ENCODE measurements at places on chromosomes 1 and 21.

GRCh38 chr1:32338637-32339145 is 2.7 kb upstream of the MARCKSL1 start:
- DNase-seq = no peak

GRCh38 chr1:241639623-241640148 is 483 bp downstream of the CHML start:
- no peak for DNase-seq

GRCh38 chr1:235339746-235340145 is 11.4 kb downstream of the GGPS1 start:
- DNase-seq = no peak

- no peak for DNase-seq
These were observed 271.6 kb downstream of the TRABD2B start for GRCh38 chr1:47725511-47725991.

GRCh38 chr1:202107321-202107761 is 15.4 kb upstream of the GPR37L1 start:
- DNase-seq = no peak

- DNase-seq = no peak
These were observed 64.2 kb downstream of the SLX9 start for GRCh38 chr21:45004059-45004422.

- DNase-seq = no peak
These were observed 17.2 kb upstream of the C4BPB start for GRCh38 chr1:207071426-207071825.

GRCh38 chr1:77794550-77794949 is 15.1 kb downstream of the MIGA1 start:
- no peak for DNase-seq

GRCh38 chr1:227311389-227312001 is 6.8 kb downstream of the CDC42BPA start:
- DNase-seq = no peak

GRCh38 chr1:75396260-75396659 is 214.7 kb downstream of the SLC44A5 start:
- no peak for DNase-seq

GRCh38 chr1:6148497-6149241 is 31.5 kb downstream of the CHD5 start:
- no peak for DNase-seq

DNA sequence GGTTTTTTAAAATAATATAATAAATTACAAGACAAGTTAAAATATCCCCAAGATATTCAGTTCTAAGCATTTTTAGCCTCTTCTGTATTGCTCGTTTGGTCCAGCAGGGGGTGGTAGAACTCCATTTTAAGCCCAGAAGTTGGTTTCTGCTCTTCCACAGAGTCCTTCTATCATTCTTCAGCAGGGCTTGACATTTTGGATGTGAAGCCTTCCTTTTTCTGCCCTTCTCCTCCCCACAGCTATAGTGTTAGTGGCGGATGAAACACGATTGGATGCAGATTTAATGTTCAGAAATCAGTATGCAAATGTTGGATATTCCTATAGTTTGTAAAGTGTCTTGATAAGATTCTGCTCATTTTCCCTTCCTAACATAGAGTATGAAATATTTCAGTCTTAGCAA is 1.4 kb downstream of the NCAM2 start:
- DNase-seq = no peak

- no peak for DNase-seq
These were observed 17.0 kb upstream of the SH2D2A start for GRCh38 chr1:156833603-156834002.

DNA sequence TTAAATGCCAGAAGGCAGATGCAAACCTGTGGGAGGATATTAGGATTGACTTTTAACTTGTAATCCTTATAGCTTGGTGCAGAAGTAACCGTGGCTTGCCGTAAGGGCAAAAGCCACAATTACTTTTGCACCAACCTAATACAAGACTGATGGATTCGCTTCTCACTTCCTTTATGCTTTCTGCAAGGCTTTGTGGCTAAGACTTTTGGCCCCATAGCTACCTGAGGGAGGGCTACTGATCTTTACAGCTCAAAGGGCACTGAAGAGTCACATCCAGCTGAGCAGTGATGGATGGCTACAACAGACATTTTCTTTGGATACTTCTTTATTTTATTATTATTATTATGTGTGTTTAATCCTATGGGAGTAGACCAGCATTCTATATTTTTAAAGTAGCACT is 140.4 kb downstream of the ST6GALNAC5 start:
- DNase-seq = no peak

DNA sequence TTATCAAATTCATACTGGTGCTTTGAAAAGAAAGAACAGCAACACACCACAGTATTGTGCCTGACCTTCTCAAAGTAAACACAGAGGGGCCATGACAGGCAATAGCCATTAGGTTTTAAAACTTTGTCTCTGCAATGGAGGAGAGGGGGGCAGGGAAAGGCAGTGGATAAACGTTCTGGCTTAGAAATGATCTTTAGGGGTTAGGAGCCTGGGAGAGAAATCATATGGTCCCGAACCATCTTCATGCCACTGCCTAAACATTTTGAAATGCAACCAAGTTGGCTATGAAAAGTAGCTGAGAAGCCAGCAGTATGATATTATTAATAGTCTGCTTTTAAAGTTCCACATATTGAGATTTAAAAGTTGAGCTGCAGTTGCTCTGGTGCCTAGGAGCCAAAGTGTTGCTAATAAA is 39.8 kb downstream of the PLPP3 start:
- no peak for DNase-seq

- peak; percentile 72 for DNase-seq
These were observed 11.8 kb upstream of the IRF2BP2 start for GRCh38 chr1:234621657-234622335.

- no peak for DNase-seq
These were observed 87.5 kb downstream of the RWDD3 start for GRCh38 chr1:95321531-95321930.

- no peak for DNase-seq
These were observed 402.9 kb downstream of the TGFB2 start for GRCh38 chr1:218748071-218748470.

GRCh38 chr1:225999912-226000337 is 782 bp upstream of the SDE2 start:
- no peak for DNase-seq

DNA sequence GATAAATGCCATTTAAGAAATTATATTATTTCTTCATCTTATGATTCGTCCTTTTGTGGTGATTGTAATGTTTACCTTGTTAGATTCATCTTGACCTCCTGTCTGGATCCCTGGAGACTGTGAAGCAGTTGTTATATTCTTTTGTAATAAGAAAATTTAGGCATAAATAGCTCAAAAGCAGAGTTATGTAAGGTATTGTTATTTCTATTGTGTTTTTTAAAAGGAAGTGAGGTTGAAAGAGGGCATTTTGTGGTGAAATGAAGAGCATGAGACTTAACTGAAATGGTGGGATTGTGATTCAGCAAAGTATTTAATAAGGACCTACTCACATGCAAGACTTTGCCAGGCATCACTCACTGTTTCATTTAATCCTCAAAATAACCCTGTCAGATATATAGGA is 104.0 kb downstream of the PDE4B start:
- no peak for DNase-seq

DNA sequence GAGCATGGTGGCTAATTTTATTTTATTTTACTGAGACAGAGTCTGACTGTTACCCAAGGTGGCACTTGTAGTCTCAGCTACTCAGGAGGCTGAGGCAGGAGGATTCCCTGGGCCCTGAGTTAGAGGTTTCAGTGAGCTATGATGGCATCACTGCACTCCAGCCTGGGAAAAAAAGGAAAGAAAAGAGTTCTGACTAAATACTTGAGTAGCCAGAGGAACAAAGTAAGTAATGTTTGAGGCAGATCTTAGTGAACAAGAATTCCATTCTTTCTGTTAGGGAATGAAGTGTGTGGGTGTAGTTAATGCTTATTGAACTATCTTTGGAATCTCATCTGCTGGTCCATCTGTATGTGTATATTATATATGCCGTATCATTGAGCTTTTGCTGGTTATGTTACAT is 13.1 kb upstream of the EVI5 start:
- DNase-seq = no peak

GRCh38 chr1:185585770-185586169 is 148.4 kb upstream of the HMCN1 start:
- no peak for DNase-seq

- DNase-seq = peak; percentile 39
These were observed 13.5 kb upstream of the CACNA1E start for GRCh38 chr1:181469829-181470228.

- DNase-seq = no peak
These were observed 1.3 kb downstream of the FNBP1L start for GRCh38 chr1:93448983-93449804.

- DNase-seq = peak; percentile 78
These were observed 53.4 kb downstream of the ZBTB18 start for GRCh38 chr1:244104309-244105060.
